ENCODE measurements at places on chromosomes 6 and 20. TPM values are rescaled to one million over a fixed set of nuclear protein-coding genes. Genes with fewer than 3 reads are reported as not detected.

- no peak for DNase-seq
These were observed 71.3 kb downstream of the MANEA start for GRCh38 chr6:95648636-95649035.

GRCh38 chr20:57505979-57506378 is 19.0 kb downstream of the CTCFL start:
- DNase-seq, result no peak

GRCh38 chr6:138026342-138026741 is 80.9 kb downstream of the PERP start:
- DNase-seq, result no peak

SEMG1 gene
- total RNA-seq, result not detected

TXLNB gene
- 0.22 TPM for total RNA-seq
